ENCODE measurements at places on chromosomes 11 and 22. TPM values are rescaled to one million over a fixed set of nuclear protein-coding genes. Genes with fewer than 3 reads are reported as not detected.

The C11orf86 gene
- not detected for total RNA-seq

The TBX1 gene
- total RNA-seq = 0.30 TPM

The PYGM gene
- total RNA-seq = 0.27 TPM

The ALDH3B1 gene
- total RNA-seq = 5.3 TPM

The JHY gene
- 0.92 TPM for total RNA-seq

The TRPC6 gene
- 1.2 TPM for total RNA-seq

The TBCEL gene
- total RNA-seq = 6.0 TPM

The CCDC88B gene
- 13.0 TPM for total RNA-seq

The NCF4 gene
- 13.2 TPM for total RNA-seq

The KCNJ1 gene
- total RNA-seq = under 0.01 TPM

The ZNF214 gene
- 0.42 TPM for total RNA-seq

The CRKL gene
- total RNA-seq = 46.2 TPM

The RFPL2 gene
- not detected for total RNA-seq

The SLN gene
- not detected for total RNA-seq

GRCh38 chr11:104380358-104380757, 216.4 kb upstream of the PDGFD start:
- DNase-seq = no peak

GRCh38 chr11:73426219-73426850, 50.1 kb downstream of the RELT start:
- no peak for DNase-seq

GRCh38 chr22:24066260-24066659, 55.2 kb downstream of the CABIN1 start:
- no peak for DNase-seq

- DNase-seq = no peak
Observed at GRCh38 chr11:48683226-48683720, 194.7 kb downstream of the OR4A47 start.

GRCh38 chr11:129825380-129825779, 9.7 kb downstream of the TMEM45B start:
- no peak for DNase-seq

GRCh38 chr11:10322401-10322800, 17.5 kb downstream of the ADM start:
- DNase-seq = no peak

DNA sequence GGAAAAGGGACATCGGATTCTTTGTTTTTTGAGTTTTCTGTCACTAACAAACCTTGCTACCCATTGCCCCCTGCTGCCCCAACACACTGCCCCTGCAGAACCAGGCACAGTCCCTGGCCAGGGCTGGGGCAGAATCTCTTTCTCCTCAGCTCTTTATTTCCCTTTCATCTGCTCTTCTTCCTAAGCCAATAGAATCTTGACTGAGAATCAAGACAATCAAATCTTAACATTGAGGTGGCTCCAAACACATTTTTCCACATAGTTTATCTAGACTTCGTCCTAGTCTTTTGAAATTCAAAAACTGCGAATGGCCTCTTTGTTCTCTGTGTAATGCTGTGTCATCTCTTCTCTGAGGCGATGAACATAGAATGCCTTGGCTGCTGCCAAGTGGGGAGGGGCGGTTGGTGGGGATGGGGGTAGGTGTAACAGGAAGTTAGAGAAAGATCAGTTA, 16.1 kb upstream of the NTM start:
- no peak for DNase-seq

GRCh38 chr11:75182664-75183063, 31.8 kb downstream of the SLCO2B1 start:
- no peak for DNase-seq

GRCh38 chr11:43298397-43298796, 13.4 kb upstream of the API5 start:
- DNase-seq = no peak

DNA sequence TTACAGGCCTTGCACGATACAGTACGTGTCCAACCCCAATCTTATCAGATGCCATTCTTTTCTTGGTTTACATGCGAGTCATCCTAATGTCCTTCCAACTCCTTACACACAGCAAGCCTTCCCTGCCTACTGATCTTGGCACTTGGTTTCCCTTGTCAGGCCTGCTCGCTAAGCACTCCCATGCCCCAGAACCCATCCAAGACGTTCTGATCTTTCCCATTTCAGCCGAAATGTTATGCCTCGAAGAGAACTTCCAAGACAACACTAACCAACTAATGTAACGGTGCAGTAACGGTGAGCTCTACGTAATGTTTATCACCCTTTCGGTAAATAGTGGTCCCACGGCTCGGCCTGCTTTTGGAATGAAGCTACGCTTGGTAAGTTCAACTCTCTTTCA, 521 bp downstream of the PES1 start:
- DNase-seq = no peak

DNA sequence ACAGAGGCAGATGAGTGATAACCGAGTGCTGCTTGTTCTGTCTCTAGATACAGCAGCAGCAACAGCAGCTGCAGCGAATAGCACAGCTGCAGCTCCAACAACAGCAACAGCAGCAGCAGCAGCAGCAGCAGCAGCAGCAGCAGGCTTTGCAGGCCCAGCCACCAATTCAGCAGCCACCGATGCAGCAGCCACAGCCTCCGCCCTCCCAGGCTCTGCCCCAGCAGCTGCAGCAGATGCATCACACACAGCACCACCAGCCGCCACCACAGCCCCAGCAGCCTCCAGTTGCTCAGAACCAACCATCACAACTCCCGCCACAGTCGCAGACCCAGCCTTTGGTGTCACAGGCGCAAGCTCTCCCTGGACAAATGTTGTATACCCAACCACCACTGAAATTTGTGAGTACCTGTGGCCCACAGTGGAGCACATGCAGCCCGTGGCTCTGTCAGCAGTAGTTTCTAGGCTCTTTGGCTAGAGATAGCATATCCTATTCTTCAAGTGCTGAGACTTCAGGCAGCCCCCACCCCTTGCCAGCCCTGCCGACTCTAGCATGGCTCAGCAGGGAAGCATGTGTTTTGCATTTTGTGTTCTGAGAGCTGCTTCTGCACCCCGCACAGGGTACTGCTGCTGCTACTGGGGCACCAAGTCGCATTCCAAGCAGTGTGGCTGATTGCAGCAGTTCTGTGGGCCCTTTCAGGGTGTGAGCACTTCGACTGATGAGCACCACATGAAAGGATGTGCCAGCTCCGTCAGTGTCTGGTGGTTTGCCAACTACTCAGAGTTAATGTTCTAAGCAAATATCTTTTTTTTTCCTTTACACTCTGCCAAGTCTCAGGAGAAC, 59.2 kb downstream of the MED15 start:
- DNase-seq = no peak

DNA sequence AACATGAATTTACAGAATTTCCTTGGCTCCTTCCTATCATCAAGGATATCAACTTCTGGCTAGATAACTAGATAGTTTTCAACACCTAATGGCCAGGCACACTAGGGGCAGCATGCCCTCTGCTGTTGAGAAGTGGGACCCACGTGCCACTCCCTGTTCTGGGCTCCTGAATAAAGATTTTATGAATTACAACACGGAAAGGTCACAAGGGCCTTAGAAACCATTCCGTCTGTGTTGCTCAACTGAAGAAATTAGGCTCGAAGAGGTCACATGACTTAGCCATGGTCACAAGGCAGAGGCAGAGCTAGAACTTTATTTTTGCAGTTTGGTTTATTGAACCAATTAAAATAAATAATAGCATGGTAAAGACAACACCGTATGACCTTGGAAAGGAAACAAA, 36.0 kb downstream of the PRCP start:
- DNase-seq = no peak

DNA sequence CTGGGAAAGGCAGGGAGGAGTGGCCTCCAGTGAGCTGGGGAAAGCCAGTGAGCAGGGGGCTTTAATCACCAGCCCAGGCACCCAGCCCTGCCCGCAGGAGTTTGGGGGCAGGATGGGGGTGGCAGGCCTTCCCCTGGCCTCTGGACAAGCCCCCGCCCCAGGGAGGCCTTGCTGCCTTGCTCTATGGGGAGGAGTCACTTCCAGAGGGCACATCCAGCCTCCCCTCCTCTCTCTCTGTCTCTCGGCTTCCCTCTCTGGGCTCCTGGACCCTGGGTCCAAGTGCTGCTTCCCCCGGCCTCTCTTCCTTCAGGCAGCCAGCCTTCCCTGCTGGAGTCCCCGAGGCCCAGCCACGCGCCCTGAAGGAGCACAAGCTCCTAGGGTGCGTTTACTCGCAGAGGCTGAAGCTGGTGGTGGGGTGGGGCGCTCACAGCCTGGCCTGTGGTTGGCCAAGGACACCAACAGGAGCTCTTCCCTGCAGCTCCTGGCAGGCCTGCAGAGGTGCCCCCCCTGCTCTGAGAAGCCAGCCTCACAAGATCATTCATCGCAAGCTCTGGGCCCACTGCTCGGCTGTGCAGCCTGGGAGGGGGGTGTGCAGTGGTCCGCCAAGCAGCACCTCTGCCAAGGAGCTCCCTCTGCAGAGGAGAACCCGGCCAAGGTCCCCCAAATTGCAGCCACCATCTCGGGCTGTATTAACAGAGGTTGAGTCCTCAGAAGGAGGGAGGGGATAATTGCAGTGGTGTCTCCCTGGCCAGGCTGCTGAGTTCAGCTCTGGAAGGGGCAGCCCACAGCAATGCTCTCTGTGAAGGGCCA, 25.4 kb downstream of the OSBPL5 start:
- DNase-seq = no peak

DNA sequence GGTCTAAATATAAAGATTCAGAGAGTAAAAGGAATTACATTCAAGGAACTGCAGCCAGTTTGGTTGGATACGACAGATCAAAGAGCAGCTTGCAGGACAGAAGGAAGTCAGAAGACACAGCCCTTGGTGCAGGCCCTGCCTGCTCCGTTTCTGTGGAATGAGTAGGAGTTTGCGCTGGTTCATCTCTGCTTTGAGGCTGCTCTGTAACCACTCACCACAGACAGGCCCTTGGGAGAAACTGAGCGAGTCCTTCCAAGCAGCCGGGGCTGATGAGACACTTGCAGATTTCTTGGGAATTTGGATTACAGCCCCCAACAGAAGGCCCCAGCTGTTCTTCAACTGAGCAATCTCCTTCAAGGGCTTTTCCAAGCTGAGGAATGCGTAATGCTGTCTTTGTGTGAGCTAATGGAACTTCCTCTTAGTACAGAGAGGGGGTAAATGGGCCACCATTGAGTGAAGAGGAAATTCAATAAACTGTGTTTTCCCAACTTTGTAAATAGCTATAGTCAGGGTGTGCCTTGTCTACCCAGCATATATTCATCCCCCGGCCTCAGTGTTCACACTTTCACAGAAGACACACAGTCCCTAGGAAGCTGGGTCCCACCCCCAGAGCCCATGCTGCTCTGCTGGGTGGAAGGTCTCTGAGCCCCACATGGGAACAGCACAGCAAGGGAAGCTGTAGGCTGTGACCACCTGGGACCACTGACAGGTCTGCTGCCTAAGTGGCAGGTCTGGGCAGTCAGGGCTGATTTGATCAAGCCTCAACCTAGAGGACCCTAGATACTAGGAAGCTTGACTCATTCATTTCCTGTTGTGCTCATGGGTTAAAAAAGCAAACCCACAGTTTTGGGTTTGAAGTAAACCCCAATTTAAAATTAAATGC, 16.6 kb downstream of the IL10RA start:
- no peak for DNase-seq

GRCh38 chr11:16184588-16184987, 171.8 kb downstream of the SOX6 start:
- DNase-seq = no peak

GRCh38 chr22:48278620-48279460, 1516.4 kb downstream of the TBC1D22A start:
- DNase-seq = no peak

GRCh38 chr11:16252373-16252772, 104.0 kb downstream of the SOX6 start:
- DNase-seq = no peak

DNA sequence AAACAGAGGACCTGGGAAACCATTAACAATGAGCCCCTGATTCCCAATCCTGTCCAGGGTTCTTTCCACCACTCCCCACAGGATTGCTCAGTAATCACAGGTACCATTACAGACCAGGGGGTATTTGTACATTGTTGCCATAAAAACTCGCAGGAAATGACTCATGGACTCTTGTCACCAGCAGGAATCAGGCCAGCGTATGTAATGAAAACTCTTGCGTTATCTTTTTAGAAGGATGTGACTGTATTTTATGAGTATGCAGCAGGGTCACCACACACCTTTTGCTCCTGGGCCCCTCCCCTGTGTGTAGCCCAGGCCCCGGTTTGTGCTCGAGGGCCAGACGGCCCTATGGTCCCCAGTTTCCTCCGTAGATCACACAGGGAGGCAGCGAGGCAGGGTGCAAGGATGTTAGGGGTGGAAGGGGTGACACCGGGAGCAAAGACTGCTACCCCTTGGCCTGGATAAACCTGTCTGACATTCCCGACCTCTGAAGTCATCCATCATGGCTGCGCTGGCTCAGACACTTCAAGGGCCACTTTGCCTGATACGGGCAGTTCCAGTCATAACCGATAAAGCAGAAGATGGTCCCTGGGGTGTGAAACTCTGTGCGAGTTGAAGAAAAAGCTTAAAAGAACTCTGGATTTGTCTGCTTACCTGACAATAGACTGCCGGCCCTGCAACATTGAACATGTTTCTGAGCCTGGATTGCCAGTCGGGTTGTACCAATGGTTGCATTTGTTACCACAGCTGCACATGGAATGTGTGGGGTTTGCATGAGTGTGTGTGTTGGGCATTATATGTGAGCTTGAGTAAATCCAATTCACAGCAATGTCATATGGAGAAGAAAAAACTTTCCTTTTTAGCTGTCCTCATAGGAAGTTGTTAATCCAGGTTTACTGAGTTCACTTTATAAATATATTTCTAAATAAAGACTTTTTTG, 56.9 kb downstream of the MICAL2 start:
- no peak for DNase-seq

- DNase-seq = no peak
Observed at GRCh38 chr11:77705876-77706579, 68.4 kb upstream of the CLNS1A start.

GRCh38 chr22:31206896-31207687, 5.0 kb upstream of the LIMK2 start:
- no peak for DNase-seq

GRCh38 chr22:44604991-44605390, 97.0 kb upstream of the PRR5 start:
- no peak for DNase-seq

- no peak for DNase-seq
Observed at GRCh38 chr11:27304514-27304913, 58.5 kb downstream of the CCDC34 start.

DNA sequence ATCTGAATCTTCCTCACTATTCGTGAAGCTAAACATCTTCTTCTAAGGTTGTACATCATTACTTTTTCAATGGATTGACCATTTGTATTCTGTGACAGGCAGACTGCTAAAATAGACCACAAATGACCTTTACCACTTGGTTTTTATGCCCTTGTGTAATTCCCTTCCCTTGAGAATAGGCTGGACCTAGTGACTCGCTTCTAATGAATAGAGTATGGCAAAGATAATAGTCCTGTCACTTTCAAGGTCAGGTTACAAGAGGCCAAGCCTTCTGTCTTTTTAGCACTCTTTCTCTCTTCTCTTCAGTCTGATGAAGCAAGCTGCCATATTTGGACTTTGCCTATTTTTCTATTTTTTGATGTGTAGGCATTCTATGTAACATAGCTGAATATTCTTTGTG, 492.9 kb downstream of the SOX6 start:
- DNase-seq = no peak

DNA sequence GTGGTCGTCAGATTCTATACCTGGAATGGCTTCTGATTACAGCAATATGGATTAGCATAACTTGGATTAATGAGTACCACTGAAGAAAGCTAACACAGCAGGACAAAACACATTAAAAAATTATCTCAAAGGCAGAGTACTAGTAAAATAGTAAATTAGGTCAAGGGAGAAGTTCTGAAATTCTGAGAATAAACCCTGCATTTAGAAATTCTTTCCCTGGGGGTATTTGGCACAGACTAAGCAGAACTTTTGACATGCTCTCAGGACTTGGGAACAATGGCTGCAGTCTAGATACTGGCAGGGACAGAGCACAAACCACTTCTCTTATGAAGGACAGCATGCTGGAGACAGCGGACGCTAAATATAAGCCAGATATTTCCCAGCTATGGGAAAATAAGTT, 85.6 kb upstream of the GRIA4 start:
- no peak for DNase-seq

Data from esophagus squamous epithelium (tissue), 5 donors.